A673 (cell line): ENCODE measurements at places on chromosomes 5 and 9.

DNA sequence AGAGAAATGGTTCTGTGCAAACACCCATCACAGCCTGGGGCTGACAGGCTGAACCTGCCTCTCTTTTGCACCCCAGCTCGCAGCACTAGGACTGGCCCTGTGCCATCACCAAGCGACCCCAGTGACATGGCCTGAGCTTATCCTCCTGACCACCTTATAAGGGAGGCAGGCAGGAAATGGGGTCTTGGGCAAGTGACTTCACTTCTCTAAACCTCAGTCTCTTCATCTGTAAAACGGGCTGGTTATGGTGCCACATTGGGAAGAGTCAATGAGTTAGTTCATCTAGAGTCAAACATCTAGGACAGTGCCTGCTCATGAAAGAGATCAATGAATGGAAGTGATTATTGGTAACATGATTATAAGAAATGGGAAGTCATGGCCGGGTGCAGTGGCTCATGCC, 6.2 kb downstream of the SNCB start:
- no peak for DNase-seq

DNA sequence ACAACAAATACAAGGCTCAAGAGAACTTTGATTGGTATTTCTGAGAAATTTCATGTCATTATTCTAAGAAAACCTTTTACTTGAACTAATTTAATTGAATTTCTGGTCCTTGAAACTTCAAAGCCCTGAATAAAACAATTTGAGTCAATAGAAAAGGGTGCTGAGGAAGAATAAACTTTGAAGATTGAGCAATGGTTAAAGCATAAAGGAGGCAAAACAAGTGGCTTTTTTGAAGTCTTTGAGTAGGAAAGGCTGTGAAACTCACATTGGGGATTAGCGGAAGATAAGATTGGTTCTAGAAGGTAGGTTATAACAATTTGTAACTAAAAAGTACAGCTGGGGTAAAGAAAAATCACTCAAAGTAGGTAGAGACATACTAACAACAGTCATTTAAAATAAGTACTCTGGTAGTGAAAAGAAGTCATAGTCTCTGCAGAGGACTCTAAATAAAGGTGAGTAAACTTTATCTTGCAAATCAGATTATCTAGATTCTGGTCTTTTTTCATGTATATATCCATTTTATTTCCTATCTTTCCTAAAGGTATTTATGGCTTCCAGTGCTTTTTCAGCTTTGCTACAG, 6.4 kb upstream of the PLPP1 start:
- no peak for DNase-seq

DNA sequence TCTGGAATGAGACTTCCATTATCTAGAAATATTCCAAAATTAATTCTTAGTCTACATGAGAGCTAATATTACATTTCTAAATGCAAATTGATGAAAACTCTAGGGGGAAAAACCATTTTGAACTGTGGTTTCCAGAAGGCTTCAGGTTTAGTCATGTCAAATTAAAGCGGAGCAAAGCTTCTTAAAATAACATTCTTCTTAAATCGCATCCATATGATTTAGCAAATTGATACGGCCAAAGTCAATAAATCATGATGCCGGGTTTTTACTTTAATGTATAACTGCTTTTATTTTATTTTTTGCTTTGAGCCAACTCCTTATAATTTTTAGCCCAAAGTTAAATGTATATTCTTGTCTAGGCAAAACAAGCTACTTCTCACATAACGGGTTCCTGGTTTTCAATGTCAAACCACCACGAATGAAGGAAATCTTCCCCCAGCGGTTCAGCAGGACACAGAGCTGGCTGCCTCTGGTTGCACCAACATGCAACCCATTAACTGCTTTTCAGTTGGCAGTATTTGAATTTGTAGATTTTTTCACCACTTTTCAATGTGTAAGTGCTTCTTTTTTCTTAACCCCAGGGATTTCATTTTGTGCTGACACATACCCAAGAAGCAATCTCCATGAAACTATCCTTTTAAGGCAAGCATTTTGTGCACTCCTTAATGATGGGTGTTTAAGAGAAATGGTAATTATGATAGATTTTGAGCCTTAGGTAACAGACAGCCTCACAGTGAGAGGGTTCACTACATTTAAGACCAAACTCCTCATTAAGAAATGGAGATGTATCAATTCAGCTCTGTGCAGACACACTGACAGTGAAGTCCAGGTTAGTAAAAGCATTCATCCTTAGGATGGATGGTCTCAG, 35.5 kb downstream of the EFNA5 start:
- DNase-seq, result peak; percentile 9

- DNase-seq, result no peak
These were observed 1160.7 kb upstream of the DMAC1 start for GRCh38 chr9:8960254-8960653.

GRCh38 chr5:586751-587285, 25.3 kb upstream of the CEP72 start:
- DNase-seq, result no peak

DNA sequence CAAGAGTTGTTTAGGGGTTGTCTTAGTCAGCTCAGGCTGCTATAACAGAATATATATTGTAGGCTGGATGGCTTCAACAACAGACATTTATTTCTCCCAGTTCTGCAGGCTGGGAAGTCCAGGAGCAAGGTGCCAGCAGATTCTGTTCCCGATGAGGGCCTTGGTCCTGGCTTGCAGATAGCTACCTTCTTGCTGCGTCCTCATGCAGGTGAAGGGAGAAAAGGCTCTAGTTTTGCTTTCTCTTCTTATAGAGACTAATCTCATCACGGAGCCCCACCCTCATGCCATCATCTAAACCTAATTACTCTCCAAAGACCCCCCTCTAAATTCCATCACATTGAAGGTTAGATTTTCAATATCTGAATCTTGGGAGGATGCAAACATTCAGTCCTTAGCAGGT, 246.0 kb upstream of the ANKRD55 start:
- no peak for DNase-seq

DNA sequence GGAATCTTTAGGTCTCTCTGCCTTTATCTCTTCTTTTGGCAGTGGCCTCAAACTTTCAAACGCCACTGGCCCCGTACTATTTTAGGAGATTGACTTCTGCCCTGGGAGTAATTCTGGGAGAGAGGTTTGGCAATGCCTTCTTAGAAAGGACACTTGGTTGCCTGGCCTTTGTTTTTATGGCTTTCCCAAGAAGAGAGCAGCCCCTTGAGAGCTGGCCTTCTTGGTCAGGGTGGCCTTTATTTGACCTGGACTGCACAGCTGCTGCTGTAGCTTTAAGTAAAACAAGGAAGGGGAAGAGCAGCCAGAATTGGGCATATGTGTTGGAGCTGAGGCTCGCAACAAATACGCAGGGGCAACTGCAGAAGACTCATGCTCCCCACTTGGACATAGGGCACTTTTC, 60.8 kb downstream of the PTPN3 start:
- no peak for DNase-seq

- no peak for DNase-seq
These were observed 61.2 kb upstream of the GCNT4 start for GRCh38 chr5:75113354-75114113.

- DNase-seq, result no peak
These were observed 48.3 kb upstream of the SMARCA2 start for GRCh38 chr9:1966725-1967366.

DNA sequence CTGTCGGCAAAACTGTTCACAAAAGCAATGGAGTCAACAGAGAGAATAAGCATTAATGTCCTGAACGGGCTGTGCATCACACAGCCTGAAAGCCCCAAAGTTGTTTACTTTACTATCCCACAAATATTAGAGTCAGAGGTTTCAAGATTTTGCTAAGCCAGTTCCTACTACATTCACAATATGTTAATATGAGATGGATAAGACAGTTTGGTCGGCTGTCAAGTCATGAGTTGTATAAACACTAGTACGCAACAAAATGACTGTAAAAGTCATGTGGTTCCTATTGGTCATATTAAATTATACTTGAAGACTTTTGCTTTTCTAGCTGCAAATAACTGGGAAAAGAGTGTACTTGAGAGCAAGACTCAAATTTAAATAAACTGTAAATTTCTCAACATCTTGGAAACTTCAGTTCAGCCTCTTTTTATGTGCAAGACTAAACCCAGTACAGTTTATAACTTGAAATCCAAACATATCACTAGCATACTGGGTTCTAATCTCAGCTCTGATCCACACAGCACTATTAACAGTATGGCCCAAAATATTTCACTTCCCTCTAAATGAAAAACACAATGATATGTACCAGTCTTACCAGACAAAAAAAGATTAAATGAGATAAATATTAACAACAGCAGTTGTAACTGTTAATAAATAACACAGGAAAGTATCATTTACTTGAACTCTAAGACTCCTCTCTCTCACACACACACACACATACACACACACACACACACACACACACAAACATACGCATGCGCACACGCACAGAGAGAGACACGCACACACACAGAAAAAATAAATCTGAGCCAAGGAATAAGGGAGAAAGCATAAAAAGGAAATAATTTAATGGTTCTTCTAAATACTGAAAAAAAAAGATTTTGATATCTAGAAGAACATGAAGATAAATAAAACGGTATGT, 33.1 kb downstream of the FANCC start:
- DNase-seq, result no peak

GRCh38 chr9:72012646-72013045, 47.8 kb downstream of the C9orf57 start:
- DNase-seq, result no peak

- DNase-seq, result no peak
These were observed 353.5 kb upstream of the CDH6 start for GRCh38 chr5:30839956-30840355.

DNA sequence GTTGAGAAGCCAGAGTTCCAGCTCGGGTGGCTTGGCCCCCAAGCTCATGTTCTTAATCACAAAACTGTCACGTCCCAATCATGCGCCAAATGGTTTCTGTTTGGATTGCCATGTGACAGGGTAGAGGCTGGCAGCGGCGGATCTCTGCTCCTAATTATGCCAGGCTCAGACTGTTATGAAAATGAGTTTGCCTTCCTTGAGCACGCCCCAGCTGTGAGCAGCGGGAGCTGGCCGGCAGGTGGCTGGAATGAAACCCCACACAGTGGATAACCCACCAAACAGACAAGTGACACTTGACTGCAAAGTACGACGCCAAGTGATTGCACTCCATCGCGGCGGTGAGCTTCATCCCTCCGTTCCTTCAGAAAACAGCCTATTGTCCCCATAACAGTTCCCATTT, 75.4 kb downstream of the CFAP77 start:
- no peak for DNase-seq

DNA sequence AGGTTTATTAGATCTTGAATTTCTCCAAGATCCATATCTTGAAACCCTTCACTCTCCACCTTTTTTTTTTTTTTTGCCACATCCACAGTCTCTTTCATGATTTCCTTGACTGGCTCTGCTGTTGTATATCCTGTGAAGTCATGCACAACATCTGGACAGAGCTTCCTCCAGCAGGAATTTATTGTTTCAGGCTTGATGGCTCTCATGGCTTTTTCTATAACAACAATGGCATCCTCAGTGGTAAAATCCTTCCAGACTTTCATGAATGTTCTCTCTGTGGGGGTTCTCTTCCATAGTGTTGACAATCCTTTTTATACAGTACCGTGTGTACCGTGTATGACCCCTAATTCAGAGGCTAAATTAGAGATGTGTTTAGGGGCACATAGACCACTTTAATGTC, 24.0 kb downstream of the RANBP17 start:
- no peak for DNase-seq

- peak; percentile 65 for DNase-seq
These were observed 3.6 kb downstream of the HNRNPK start for GRCh38 chr9:83976372-83976771.

DNA sequence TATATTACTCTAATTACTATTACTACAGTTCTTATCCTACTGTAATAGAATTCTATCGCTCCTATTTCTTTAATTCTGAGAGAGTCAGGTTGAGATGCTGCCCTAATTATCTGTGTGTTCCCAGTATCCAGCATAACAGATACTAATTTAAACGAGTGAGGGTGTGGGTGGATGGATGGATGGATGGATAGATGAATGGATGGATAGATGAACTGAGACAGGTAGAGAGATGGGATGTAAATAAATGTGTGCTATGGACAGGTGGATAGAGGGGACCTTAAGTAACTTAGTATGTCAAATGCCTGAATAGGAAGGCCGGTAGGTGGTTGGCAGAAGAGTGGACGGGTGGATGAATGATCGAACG, 143.6 kb upstream of the ADRA1B start:
- no peak for DNase-seq
